Eye (tissue), 1 donor: ENCODE measurements at places on chromosomes 2 and 18.

GRCh38 chr2:130986890-130987493 lies 106.3 kb downstream of the FAM168B start:
- peak; percentile 64 for DNase-seq

- no peak for DNase-seq
Measured at GRCh38 chr2:73938718-73939352, 12.2 kb downstream of the DGUOK start.

DNA sequence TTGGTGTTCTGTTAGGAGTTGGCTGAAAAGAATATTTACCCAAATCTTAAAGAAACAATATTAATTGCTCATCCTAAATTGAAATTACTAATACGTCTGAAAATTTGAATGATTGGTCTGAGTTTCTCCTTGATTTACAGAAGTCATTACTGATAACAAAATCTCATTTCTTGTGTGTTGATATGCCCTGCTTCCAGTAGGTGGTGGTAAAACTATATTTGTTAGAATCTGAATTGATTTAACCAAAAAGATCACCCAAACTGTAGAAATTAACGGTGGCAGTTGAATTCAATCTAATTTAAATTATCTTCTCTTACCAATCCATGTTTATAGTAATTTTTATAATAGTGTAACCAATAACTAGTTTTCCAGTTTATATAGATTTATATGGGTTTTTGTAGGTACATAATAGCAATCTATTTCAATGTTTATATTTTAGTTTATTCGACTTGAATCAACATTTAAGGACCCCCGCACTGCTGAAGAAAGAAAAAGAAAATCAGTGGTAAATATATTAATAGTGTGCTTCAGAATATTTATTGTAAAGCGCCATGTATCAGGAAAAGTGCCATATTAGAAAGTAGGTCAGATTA lies 38.3 kb downstream of the PAPOLG start:
- peak; percentile 22 for DNase-seq

DNA sequence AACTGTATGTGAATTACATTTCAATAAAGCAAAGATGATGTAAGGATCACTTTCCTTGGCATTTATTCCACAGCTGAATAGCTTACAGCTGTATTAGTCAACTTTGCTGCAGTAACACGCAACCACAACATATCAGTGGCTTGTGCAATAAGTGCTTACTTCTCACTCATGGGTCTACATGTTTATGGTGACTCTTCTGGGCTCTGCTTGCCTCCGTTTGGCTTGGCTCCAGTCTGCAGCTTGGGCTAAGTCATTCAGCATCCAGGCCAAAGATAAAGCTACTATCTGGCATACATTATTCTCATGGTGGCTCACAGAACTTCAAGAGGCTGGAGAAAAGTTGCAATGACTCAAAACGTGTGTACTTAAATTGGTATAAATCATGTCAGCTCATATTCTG lies 355.0 kb downstream of the RNF144A start:
- no peak for DNase-seq

- no peak for DNase-seq
Measured at GRCh38 chr2:38057651-38058410, 18.1 kb downstream of the CYP1B1 start.

GRCh38 chr2:40516604-40517003 lies 64.7 kb upstream of the SLC8A1 start:
- DNase-seq, result no peak
